Adrenal gland (tissue), 19 donors: ENCODE measurements at places on chromosomes 13 and 19. TPM values are rescaled to one million over a fixed set of nuclear protein-coding genes. Genes with fewer than 3 reads are reported as not detected.

MAP3K10 gene
- 78.3 TPM for polyA plus RNA-seq

APOC1 gene
- 583 TPM for polyA plus RNA-seq

ZNF730 gene
- 0.13 TPM for polyA plus RNA-seq

SPTBN4 gene
- 9.9 TPM for polyA plus RNA-seq

SLC6A16 gene
- polyA plus RNA-seq, result 3.5 TPM

ZNF439 gene
- polyA plus RNA-seq, result 6.3 TPM

DNA sequence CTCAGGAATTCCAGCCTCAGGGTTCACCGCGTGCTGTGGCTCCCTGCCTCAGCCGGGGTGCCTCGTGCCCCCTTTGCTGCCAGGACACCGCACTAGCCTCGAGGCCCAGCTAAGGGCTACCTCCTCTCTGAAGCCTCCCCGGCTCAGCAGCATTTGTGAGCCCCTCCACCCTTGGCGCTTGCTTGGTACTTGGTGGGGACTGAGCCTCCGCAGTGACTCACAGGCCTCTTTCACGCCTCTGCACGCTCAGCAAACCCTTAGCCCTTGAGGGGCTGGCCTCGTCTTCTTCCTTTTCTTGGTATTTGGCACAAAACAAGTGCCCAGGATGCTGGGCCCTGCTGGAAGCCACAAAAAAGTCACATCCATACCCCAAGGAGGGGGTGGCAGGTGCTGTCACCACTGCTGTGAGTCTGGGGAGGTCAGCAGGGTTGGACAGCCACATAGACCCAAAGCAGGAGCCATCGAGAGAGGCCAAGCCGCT lies 85.4 kb upstream of the TM9SF2 start:
- no peak for DNase-seq

DNA sequence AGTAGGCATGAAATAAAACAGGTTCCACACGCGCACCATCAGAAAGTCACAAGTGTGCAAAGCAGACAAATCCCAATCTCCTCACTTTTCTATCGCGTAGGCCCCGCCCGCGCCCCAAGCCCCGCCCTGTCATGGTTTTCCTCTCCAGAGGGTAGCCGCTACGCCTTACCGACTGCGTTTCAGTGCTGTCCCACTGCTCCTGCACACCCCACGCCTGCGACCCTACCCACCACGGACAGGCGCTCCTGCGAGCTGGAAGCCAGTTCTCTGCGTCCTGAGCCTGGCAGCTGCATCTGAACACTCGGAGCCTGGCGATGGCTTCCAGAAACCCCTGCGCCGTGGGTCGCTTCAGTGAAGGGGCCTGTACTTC lies 379 bp upstream of the ZNF470 start:
- DNase-seq, result peak; percentile 49

DNA sequence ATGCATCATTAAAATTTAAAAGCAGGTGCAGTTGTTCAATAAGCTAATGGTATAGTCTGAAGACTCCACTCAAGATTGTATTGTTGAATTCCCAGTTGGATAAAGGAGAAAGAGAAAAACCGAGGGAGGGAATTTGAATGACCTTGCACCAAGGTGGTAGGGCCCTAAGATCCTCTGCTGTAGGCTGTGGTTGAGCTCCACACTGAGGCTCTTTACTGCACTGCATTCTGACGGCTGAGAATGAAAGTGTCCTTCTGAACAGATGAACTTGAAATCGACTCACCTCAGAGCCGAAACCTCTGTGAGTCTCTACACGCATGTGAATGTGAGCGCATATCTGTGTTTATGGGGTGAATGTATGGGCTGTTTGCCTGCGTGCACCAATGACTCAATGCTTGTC lies 388.9 kb upstream of the DACH1 start:
- peak; percentile 56 for DNase-seq

DNA sequence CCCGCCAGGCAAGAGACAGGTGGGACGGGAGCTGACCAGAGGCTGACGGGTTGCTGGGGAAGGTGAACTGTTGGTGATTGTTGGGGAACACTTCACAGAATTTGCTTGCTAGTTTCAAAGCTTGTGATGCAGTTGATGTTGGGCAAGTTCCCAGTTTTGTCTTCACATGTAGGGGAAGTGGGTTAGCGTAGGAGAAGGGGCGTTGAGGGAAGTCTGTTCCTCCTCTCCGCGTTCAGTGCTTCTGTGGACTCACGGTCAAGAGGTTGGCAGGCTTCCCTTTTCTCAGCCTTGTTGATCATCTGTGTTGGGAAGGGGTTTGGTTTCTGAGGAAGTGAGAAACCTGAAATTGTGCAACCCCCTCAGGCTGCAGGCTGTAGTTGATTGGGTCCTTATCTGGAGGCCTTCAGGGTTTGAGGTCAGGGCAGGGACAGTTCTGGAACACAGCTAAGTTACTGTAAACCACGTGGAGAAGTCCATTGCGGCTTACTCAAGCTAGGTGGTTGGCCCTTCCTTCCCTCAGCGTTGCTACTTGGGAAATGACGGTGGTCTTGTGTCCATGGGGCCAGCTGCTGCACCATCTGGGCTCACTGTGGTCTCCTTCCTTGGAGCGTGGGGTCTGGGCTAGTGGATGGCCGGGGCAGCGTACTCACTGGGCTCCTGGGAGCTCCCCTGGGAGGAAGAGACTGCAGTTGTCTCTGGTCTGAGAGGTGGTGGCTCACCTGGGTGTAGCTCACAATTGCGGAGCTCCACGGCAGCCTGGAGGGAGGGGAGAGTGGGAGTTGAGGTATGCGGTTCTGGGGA lies 7.5 kb downstream of the RPS9 start:
- DNase-seq, result peak; percentile 93

DNA sequence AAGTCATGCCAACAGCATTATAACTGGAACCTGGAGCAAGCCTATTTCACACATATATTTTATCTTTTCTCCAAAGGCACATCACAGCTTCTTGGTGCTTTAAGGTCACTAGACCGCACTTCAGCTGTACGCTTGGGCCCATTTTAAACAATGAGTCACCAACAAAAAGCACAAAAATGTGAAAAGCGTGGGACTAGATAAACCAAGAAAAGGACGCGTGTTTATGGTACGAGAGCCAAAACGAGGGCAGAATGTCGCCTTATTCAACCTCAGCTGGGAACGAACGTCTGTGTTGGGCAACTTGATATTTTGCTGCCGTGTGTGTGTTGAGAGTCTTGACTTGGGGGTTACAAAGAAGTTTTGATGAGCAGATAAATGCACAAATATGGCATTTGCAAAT lies 9.2 kb upstream of the EHD2 start:
- DNase-seq, result no peak

DNA sequence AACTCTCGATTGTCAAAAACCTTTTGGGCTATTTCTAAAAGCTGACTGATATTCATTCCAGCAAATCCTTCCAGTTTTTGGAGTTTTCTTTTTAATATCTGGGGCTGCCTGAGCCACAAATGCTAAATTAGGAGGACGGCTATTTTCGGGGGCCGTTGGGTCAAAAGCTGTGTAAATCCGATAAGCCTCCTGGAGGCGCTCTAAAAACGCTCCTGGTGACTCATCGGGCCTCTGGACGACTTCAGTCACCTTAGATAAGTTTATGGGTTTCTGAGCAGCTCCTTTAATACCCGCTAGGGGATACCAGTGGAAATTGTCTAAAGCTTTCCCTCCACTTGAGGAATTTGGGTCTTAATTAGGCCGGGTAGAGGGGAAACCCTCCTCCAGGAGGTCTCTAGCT lies 66.4 kb downstream of the ZNF730 start:
- no peak for DNase-seq

DNA sequence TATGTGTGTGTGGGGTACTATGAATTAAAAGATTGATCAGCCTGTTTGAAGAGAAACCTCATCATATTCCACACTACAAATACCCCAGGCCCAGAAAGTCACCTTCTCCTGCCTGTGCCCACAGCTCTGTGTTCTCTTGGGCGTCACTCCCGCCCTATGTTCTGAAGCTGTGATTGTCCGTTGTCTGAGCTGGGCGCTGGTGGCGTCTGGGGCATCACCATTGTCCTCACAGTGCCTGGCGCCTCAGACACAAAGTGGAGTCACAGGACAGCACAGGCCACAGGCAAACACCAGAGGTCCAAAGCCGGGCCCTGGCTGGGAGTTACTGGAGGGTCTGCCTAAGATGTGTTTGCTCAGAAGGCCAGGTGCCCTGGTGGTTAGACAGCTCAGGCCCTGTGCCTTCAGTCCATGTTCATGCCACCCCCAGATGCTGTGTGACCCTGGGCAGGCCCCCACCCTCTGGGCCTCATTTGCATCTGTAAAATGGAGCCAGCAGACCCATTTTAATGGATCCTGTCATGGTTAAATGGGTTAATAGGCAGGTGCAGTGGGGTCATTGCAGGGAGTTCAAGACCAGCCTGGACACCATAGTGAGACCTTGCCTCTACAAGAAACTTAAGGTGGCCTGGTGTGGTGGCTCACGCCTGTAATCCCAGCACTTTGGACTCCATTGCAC lies 34.5 kb downstream of the DNM2 start:
- no peak for DNase-seq

GRCh38 chr19:18109733-18110608 lies 12.4 kb downstream of the MAST3 start:
- peak; percentile 60 for DNase-seq

DNA sequence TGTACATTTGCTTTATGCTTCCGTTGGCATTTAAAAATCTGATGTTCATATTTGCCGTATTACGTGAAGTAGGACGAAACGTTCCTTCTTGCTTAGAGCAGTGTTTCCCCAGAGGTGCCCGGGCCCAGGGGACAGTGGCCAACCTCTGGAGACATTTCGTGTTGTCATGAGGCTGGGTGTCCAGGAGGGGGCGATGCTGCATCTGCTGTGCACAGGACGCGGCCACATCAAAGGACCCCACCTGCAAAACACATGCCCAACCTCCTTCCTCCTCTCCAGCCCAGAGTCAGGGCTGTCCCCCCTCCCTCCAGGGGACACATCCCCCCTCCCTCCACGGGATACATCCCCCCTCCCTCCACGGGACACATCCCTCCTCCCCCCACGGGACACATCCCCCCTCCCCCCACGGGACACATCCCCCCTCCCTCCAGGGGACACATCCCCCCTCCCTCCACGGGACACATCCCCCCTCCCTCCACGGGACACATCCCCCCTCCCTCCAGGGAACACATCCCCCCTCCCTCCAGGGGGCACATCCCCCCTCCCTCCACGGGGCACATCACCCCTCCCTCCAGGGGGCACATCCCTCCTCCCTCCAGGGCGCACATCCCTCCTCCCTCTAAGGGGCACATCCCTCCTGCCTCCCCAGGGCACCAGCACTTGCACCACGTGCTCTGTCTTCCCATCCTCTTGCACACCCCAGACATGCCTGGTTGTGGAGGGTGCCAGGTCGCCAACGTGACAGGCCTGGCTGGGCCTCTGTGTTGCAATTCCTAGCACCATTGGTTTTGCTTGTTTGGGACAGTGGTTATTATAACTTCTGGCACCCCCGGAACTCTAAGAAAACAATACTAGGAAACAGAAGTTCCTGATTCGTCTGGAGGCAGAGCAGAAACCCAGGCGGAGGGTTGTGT lies 46.7 kb downstream of the GAS6 start:
- DNase-seq, result peak; percentile 95

- no peak for DNase-seq
Observed at GRCh38 chr13:27259831-27260230, 8.5 kb downstream of the RPL21 start.

GRCh38 chr13:105037110-105037509 lies 1498.4 kb downstream of the EFNB2 start:
- no peak for DNase-seq

GRCh38 chr19:8311461-8312260 lies 3.5 kb upstream of the CD320 start:
- DNase-seq, result peak; percentile 23

DNA sequence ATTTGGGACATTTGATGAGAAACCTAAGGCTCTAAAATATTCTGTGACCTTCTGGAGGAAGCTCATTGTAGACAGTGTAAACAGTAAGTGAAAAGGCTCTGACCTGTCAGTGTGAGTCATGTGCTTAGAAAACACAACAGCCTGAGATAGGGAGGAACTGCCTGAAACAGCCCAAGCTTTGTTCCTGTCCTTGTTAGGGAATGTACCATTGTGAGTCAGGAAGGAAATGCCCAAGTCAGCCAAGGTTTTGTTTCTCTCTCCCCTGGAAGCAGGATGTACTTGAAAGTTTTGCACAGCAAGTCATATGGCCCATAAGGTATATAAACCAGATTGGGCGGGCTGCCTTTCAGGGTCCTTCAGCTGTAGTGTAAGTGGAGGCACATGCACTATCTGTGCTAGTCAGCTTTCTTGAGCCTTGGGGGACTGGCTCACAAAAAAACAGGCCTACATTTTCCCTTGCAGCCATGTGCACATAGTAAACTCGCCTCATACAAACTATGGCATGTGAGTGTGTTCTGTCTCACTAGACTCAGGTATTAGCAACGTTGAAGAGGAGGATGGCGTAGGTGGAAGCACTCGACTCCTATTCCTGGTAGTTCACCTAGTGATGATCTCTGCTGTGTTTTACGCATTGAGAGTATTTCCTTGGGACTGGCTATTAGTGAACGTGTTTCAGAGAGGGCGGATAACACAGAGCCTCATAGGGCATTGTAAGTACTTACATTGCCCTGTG lies 141.2 kb upstream of the KLHL1 start:
- DNase-seq, result no peak

- no peak for DNase-seq
Observed at GRCh38 chr13:69856331-69856730, 251.3 kb upstream of the ATXN8OS start.

DNA sequence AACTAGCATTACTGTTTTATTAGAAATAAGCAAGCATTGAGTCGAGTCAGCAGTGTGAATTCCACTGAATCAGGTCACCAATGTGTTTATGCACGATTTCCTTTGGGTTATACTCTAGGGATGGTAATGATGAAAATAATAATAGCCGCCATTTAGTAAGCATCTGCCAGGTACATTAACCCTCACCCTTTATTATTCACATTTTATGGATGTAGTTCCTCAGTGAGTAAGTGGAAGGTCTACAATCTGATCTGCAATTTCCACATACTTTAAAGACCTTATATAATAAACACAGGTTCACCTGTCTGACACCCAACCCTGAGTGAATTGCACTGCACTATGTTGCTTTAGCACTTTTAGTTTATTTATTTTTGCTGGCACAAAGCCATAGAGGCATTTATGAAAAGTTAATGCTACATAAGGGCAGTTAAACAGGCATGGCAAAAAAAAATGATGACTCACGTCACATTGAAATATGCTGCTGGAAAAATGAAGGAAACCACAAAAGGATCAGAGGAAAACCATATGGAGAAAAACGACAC lies 122.4 kb downstream of the TRPC4 start:
- no peak for DNase-seq

DNA sequence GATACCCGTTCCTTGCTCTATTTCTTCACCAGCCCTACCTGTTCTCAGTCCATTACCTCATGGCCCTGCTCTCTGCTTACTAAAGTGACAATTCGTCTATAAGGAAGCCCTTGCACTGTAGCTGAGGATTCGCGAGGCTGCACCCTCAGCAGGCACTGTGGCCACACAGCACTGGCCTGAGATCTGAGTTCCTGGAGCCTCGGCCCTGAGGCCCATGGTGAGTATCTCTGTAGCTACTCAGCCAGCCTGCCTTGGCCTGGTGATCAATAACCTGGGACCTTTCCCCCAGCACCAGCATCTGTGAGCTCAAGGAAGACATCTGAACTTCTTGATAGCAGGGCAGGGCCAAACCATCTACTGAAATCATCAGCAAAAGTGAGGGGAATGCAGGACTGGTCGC lies 90.7 kb downstream of the RGCC start:
- no peak for DNase-seq
